T-helper 17 cell (primary cell): ENCODE measurements at places on chromosomes 12 and 14. TPM values are rescaled to one million over a fixed set of nuclear protein-coding genes. Genes with fewer than 3 reads are reported as not detected.

- no peak for DNase-seq
Observed at GRCh38 chr12:23533265-23533664, 416.2 kb downstream of the SOX5 start.

DNA sequence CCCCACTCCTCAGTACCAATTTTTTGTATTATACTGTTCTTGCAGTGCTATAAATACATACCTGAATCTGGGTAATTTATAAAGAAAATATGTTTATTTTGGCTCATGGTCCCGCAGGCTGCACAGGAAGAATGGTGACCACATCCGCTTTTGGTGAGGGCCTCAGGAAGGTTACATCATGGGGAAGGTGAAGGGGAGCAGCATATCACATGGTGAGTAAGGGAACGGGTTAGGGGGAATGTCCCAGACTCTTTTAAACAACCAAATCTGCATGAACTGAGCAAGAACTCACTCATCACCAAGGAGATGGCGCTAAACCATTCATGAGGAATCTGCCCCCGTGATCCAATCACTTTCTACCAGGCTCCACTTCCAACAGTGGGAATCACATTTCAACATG is 40.0 kb downstream of the OSBPL8 start:
- DNase-seq, result no peak

GRCh38 chr12:75943730-75944096 is 87.9 kb downstream of the PHLDA1 start:
- DNase-seq, result no peak

GRCh38 chr14:81005540-81006228 is 50.3 kb downstream of the TSHR start:
- no peak for DNase-seq

GRCh38 chr12:91326058-91327027 is 143.7 kb upstream of the DCN start:
- no peak for DNase-seq

- DNase-seq, result no peak
Observed at GRCh38 chr12:119052001-119052400, 70.7 kb downstream of the SRRM4 start.

The ALDH1L2 gene
- not detected for total RNA-seq

DNA sequence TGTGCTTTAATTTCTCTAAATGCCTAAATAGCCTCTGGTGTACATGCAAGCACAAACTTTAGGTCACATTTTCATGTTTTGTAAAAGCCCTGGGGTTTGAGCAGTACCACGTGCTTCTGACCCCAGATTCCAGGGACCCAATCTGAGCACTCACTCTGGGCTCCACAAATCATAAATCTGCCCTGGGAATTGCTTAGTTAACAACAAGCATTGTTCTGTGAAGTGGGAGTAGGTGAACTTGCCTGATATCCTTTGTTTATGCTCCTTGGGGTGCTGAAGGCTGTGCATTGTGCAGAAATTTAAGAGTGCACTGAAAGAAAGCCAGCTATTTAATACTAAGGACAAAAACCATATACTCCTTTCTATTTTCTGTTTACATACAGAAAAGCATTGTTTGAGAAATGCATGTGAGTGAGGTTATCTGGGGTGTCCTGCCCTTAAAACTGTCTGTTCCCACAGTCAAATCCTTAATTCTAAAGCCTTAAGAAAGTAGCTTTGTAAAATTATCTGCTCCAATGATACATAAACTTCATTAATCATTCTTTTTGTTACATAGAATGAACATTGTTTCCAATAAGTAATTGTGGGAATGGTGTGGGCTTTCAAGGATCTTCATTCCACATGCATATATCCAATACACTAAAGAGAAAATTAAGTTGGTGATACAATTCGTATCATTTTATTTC is 258.6 kb upstream of the NPAS3 start:
- no peak for DNase-seq

The SLC8A3 gene
- total RNA-seq, result 2.2 TPM

GRCh38 chr12:109876406-109876805 is 3.9 kb downstream of the GLTP start:
- DNase-seq, result no peak
